ENCODE measurements at places on chromosomes 4 and X.

- DNase-seq, result no peak
Measured at GRCh38 chrX:2549876-2550275, 49.1 kb upstream of the DHRSX start.

DNA sequence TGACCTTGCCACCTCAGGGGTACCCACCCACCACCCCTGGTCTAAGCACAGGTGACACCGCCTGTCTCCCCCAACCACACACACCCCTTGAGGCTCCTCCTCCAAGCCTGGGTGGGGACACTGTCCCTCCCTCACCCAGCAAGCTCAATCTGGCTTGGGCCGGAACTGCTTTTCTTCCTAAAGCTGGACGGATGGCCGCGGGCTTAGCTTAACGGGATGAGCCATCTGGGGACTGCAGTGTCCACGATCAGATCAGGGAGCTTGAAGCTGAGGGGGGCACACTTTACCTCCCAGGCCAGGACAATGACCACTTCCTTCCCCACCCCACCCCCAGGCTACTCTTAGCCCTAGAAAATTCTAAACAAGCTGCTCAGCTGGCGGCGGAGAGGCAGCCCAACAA lies 1.0 kb upstream of the SLC6A8 start:
- no peak for DNase-seq

- no peak for DNase-seq
Measured at GRCh38 chrX:21132686-21133393, 241.4 kb upstream of the CNKSR2 start.

DNA sequence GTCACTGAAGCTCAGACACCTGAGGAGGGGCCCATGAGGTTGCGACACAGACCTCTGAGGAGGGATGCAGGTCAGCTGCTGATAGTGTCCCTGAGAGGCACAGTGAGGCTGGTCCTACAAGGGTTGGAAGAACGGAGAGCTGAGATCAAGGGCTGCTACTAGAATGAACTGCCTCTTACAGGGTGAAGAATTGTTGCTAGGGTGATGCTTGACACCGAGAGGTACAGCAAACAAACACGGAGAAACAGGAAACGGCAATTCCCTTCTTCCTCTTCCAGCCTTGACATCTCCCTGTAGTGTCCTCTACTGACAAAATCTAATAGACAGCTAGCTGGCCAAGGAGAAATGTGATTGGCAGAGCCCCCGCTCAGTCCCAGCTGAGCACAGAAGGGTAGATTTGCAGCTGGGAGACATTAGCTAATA lies 11.8 kb upstream of the HPGDS start:
- no peak for DNase-seq

DNA sequence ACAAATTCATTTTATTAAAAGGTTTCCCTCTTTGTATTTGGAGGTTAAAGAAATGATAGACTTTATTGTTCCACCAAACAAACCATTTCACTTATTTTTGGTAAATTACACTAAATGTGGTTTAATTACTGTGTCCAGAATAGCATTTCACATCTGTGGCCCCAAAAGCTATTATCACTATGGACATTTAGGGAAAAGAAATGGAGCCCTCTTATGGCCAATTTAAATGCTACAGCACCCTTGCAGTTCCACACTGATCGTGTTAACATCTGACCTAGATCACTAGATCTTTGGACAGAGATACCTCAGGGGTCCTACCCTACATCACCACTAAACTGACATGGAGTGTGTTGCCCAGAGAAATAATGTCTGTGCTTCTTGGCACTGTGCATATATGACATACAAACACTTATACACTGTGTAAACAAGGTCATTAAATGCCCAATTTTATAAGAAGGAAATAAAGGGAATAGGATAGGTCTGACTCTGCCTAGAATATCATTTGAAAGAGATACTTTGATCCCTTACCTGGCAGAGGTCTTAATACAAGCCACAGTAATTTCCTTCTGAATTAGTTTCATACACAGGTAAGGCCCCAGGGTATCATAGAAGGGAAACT lies 163.9 kb downstream of the KDR start:
- peak; percentile 22 for DNase-seq

GRCh38 chr4:97720869-97721432 lies 422.3 kb downstream of the STPG2 start:
- no peak for DNase-seq

GRCh38 chr4:95289028-95289634 lies 259.6 kb downstream of the UNC5C start:
- no peak for DNase-seq

- DNase-seq, result no peak
Measured at GRCh38 chr4:123468479-123469031, 72.0 kb downstream of the SPRY1 start.

DNA sequence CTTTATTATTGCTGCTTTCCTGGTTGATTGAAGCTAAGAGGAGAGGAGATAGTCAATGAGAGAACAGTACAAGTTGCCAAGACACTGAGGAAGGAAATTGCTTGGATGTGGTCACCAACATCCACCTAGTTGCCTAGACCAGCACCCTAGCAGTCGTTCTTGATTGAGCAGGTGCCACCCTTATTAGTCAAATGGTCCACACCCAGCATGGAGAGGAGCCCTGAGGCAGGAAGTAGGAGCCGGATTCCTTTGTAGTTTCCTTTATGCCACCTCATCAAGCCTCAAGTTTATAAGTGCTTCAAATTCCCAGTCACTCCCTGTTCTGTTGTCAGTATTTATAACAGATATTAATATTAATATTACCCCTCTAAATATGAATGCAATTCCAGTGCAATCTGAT lies 19.1 kb downstream of the PAGE2 start:
- DNase-seq, result no peak

DNA sequence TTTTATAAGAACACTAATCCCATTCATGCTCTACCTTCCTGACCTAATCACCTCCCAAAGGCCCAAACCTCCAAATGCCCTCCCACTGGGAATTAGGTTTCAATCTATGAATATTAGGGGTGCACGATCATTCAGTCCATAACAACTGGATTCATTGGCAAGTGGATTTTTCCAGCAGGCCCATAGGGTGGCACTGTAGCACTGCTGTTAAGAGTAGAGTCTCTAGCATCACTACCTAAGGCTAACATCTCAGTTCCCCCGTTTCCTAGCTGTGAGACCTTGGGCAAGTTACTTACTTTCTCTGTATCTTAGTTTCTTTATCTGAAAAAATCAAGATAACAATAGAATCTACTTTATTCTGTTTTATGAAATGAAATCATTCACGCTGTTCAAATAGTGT lies 315.8 kb downstream of the STIM2 start:
- DNase-seq, result peak; percentile 20

GRCh38 chr4:119982756-119983155 lies 83.9 kb downstream of the MAD2L1 start:
- no peak for DNase-seq

- DNase-seq, result peak; percentile 21
Measured at GRCh38 chr4:11805842-11806241, 377.1 kb upstream of the HS3ST1 start.

DNA sequence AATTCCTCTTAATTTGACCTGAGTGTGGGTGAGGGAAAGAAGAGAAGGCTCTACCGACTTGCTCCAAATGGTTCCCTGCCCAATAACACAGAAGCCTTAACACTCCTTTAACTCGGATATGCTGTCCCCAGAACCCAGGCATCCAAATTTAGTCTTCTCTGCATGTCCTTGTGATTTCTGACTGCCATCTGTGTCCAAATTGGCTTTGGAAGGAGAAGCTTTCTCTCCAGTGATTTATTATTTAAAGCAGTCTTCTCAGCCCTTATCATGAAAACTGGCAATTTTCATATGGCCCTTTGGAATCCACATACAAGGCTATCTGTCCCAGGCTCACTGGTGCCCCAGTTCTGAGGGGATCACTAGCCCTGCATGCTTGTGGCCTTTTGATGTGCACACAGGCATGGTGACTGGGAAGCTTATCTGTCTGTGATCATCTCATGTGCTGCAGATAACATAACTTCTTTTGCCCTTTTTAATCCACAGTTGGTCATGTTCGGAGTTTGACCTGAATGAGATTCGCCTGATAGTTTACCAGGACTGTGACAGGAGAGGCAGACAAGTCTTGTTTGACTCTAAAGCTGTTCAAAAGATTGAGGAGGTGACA lies 56.7 kb downstream of the FNIP2 start:
- DNase-seq, result no peak

DNA sequence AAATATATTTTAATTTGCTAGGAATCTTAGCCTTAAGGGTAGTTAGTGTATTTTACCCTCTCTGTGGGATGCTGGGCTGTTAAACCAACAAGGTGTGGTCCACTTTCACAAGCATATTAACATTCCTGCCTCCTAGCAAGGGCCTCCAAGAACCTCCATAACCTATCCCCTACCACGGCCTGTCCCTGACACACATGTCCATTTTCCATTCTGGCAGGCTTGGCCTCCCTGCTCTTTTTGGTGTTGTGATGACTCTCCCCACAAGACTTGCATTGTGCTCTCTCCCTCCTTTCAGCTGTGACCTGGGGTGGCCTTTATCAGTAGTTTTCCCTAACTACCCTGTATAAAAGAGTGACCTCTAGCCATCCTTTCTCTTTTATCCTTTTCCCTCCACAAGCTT lies 120.2 kb downstream of the KLHL8 start:
- no peak for DNase-seq

GRCh38 chrX:53281321-53281822 lies at the start of gene IQSEC2:
IQSEC2 (minus strand) TSS chrX:53281584.
- DNase-seq, result peak; percentile 88

Measured in H7 (cell line).